Hippocampal formation (tissue), 2 donors: ENCODE measurements at places on chromosomes 11 and 22.

DNA sequence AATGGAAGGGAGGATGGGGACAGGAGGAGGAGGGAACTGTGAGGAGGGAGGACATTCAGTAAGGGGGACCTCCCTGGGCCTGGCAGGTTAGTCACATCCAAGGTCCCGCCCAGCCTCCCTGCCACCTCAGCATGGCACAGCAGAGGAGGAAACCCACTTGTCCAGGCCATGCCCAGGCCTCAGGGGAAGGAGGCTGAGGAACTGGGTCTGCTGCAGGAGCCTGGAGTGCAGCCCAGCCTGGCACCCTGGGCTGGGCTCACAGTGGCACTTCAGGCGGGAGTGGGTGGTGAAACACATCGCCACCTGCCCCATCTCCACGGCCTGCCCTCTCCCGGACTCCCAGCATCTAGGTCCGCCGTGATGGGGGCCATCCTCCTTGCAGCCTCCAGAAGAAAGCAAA lies 17.2 kb upstream of the KLHL35 start:
- no peak for DNase-seq

DNA sequence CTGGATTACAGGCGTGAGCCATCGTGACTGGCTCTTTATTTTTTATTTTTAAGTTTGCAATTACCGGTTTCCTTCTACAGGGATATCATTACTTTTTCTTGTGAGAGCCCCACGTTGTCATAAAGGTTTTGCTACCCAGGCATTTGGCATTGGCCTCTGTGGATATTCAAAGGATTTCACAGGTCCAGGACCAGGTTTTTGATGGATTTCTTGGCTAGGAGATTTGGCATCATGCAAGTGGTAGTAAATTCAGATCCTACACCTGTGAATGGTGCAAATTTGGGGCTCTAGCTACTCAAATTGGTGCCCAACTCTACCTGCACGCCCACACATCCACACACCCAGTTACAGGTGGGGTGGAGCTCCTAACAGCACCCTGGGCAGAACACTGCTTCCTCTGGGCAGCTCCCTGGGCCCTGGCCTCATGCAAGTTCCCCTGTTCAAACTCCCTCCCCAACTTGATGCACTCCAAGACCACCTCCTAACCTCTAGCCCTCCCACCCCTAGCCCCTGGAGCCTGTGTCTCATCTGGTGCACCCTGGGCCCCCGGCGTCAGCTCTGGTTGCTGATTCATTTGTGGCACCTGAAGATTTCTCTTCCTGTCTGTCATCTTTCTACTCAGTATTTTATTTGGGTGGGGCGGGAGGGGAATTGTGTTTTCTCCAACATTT lies 9.3 kb upstream of the MRGPRD start:
- no peak for DNase-seq

GRCh38 chr11:129724866-129725265 lies 90.8 kb upstream of the TMEM45B start:
- DNase-seq, result no peak

- no peak for DNase-seq
Observed at GRCh38 chr11:83002053-83002452, 69.6 kb downstream of the RAB30 start.

- DNase-seq, result no peak
Observed at GRCh38 chr22:25666308-25666707, 75.7 kb upstream of the MYO18B start.

- DNase-seq, result no peak
Observed at GRCh38 chr11:15062599-15062998, 10.8 kb upstream of the CALCB start.

GRCh38 chr11:58286249-58286648 lies 18.2 kb upstream of the OR10W1 start:
- no peak for DNase-seq

DNA sequence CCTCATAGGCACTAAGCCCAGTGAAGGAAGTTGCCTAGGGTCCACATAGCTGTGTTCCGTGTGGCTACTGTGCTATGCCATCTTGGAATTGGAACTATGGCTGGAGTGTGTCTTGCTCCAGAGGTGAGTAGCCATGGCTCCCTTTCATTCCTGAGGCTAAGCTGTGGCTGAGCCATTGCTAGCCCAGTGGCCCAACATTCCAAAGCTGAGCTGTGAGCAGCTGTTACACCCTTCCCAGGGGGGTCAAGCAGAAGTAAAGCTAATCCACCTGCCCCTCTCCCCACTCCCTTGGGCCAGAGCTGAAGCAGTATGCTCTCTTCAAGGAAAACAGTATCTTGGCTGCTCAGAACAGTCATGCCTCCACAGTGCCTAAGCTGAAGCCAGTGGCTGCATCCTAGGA lies 51.1 kb downstream of the USP35 start:
- no peak for DNase-seq

GRCh38 chr11:84558085-84558905 lies 1068.8 kb downstream of the DLG2 start:
- DNase-seq, result peak; percentile 56

GRCh38 chr22:36305813-36306212 lies 52.9 kb downstream of the APOL1 start:
- DNase-seq, result no peak

DNA sequence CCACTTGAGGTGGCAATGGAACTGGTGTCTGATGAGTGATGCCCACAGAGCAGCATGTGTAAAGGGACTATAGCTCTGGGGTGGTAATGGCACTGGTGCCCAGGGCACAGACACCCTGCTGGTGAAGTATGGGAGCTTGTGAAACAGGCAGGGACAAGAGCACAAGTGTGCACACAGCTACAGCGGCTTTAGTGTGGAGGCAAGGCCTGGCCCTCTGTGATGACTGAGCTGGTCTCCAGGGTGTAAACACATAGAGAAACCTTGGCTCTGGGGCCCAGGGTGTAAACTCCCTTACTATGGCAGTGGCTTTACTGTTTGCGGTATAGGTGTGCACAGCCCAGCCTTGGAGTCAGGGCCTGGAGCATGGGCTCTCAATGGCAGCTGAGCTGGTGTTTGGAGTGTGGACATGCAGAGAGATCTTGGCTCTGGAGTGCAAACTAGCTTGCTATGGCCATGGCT lies 46.3 kb downstream of the BIRC2 start:
- DNase-seq, result no peak

- DNase-seq, result no peak
Observed at GRCh38 chr11:31303644-31304180, 65.8 kb downstream of the DCDC1 start.

GRCh38 chr11:87726506-87726905 lies 448.7 kb downstream of the RAB38 start:
- DNase-seq, result no peak

DNA sequence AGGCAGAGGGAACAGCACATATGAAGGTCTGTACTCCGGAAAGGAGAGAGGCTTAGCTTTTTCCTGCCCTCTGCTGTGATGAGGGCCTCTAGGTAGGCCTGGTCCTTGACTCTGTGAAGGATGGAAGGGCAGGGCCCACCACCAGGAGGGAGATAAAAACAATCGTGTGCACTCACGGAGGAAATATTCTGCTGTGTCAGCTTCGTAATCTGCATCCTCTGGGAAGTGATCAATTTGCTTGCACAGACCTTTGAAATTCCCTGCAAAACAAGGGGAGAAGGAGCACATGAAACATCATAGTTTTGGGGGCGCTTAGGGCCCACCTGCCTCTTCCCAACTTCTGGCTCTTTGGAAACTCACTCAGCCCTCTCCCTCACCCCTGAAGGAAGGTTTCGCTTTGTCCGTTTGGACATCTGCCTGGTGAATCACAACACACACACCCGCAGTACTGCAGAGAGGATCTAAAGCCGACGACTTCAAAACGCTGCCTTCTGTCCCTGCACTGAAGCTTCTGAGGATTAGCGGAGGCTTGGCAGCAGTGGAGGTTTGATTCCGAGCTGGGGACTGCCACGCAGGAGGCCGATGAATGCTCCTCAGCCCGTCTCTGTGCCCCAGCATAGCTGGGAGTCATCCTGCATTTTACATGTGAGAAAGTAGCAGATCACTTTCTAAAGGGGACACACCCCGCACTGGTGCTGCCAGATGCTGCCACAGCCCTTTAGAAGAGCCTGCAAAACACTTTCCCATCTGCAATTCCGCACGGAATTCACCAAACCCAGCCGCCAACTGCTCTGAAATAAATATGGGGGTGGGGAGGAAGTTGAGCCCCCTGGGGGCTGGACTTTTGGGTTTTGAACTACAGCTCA lies 58.6 kb upstream of the EIF3D start:
- no peak for DNase-seq

DNA sequence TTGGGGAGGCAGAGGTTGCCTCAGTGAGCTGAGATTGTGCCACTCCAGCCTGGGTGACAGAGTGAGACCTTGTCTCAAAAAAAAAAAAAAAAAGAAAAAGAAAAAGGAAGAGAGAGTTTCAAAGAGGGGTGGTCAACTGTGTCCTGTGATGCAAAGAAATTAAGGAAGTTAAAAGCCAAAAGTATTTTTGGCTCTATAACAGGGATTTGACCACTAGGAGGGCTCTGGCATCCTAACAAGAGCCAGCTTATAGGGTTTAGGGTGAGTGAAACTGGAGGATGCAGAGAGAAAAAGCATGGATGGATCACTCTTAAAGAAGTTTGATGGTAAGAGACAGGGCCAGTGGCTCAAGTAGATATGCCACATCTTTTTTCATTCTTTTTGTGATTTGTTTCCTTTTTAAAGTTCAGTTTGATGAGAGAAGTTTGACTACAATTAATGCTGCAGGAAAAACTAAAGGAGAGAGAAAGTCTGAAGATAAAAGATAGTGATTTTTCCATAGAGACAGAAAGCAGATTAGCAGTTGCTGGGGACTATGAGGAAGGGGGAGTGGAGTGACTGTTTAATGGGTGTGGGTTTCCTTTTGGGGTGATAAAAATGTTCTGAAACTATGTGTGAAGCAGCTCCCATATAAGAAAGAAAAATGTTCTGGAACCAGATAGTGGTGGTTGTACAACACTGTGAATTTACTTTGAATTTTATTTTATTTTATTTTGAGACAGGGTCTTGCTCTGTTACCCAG lies 11.1 kb upstream of the MICAL2 start:
- DNase-seq, result no peak

- DNase-seq, result no peak
Observed at GRCh38 chr11:763073-763463, 14.2 kb downstream of the GATD1 start.

DNA sequence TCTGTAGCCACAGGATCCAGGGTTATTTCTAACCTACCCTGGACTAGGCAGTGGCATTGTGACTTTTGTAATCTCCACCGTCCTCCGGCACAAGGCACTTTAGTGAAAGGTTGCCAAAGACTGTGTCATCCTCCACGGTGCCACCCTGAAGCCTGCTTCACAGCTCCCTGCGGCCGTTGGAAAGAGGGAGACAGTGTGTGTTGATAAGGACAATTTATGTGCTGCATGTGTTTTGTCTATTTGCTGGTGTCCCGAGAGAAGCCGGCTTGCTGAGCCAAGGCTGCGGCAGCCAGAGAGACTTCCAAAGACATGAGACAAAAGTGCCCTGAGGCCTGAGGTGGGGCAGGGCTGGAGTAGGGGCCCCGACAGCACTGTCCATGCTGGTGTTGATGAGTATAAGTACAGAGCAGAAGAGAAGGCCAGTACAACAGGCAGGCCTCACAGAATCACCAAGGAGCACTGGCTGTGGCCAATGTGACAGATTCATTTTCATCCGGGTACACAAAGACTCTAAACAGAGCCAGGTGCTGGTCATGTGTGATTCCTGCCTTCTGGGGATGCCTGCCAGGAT lies 40.9 kb downstream of the GALNT18 start:
- no peak for DNase-seq

GRCh38 chr11:134521001-134521400 lies 109.0 kb upstream of the B3GAT1 start:
- no peak for DNase-seq

DNA sequence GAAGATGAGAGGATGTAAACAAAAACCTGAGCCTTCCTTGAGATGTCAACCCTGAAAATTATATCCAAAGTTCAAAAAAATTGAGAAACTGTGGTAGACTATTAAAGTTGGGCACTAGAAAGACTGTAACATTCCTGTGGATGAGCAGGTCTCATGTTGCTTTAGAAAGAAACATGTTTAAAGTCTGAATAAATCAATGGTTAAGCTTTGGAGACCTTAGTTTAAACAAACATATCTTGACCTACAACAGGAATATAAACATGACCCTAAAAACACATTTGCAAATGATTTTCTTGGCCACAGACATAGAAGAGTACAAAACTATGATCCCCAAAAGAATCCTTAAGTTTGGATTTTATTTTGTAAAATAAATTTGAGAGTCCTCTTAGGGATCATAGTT lies 38.1 kb upstream of the PCF11 start:
- DNase-seq, result no peak

DNA sequence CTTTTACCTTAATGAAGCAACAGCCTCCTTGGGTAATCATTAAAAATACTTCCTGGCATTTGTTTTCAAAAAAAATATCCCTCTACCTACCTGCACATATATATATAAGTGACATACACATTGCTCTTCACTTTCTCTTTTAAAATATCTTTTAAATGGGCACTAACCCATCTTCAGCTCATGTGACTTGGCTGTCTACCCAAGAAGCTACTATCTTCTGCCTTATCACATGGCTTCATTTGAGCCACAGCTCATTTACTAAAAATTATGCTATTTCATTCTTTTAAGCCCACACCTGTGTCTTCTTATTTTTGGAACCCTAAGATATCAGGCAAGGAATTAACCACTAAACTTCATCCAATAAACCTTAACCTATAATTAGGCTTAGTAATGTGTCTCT lies 37.0 kb upstream of the SOX6 start:
- DNase-seq, result no peak

DNA sequence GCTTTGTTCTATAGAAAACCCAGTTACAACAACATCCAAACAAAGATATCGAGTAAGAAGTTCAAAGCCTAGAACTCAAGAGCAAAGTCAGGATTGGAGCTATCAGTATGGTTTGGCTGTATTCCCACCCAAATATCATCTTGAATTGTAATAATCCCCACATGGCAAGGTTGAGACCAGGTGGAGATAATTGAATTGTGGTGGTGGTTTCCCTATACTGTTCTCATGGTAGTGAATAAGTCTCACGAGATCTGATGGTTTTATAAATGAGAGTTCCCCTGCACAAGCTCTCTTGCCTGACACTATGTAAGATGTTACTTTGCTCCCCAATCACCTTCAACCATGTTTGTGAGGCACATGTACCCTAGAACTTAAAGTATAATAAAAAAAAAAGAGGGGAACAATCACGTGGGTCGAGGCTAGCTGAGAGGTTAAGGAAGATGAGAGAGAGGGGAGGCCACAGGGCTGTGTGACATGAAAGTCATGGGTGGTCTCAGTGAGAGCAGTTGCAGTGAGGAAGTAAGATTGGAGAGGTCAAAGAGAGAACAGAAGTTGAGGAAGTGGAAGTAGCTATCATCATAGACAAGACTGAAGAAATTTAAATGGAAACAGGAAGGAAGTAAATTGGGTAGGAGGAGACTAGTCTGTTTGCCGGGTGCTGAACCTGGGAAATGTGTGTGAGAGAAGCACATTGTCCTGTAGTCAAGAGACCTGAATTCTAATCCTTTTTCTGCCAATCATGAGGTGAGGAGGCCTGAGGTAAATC lies 80.1 kb upstream of the CD44 start:
- DNase-seq, result no peak

- DNase-seq, result no peak
Observed at GRCh38 chr11:84800755-84801346, 826.3 kb downstream of the DLG2 start.

GRCh38 chr22:37184816-37185541 lies 3.1 kb downstream of the C1QTNF6 start:
- DNase-seq, result no peak
